ENCODE measurements at places on chromosomes 12 and 14.

DNA sequence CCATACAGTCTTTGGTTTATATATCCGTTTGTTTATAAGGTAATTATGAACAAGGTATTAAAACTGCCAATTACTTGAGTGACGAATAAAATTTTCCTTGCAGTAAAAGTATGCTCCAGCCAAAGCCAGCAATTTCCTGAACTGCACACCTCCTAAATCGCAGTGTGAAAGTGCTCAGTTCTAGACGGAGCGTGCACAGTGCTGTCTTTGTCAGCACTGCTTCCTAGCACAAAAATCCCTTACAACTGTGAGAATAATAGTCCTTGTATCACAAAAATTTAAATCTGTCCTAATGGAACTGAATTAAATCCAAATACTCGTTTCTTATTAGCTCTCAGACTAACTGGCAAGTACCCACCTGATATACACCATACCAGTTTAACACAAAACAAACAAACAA, 26.3 kb downstream of the LRIG3 start:
- no peak for DNase-seq

GRCh38 chr12:55629058-55629841, 7.4 kb upstream of the OR10P1 start:
- DNase-seq = no peak

- DNase-seq = no peak
Measured at GRCh38 chr12:63224396-63224795, 73.4 kb upstream of the AVPR1A start.

GRCh38 chr12:103696101-103696500, 109.0 kb downstream of the STAB2 start:
- DNase-seq = no peak

- no peak for DNase-seq
Measured at GRCh38 chr14:91197631-91198030, 46.9 kb downstream of the GPR68 start.
